NCI-H1930 (cell line): ENCODE measurements at places on chromosomes 5 and 9.
A peak's percentile ranks its signal among the peaks of the same experiment; 100 is the strongest.

DNA sequence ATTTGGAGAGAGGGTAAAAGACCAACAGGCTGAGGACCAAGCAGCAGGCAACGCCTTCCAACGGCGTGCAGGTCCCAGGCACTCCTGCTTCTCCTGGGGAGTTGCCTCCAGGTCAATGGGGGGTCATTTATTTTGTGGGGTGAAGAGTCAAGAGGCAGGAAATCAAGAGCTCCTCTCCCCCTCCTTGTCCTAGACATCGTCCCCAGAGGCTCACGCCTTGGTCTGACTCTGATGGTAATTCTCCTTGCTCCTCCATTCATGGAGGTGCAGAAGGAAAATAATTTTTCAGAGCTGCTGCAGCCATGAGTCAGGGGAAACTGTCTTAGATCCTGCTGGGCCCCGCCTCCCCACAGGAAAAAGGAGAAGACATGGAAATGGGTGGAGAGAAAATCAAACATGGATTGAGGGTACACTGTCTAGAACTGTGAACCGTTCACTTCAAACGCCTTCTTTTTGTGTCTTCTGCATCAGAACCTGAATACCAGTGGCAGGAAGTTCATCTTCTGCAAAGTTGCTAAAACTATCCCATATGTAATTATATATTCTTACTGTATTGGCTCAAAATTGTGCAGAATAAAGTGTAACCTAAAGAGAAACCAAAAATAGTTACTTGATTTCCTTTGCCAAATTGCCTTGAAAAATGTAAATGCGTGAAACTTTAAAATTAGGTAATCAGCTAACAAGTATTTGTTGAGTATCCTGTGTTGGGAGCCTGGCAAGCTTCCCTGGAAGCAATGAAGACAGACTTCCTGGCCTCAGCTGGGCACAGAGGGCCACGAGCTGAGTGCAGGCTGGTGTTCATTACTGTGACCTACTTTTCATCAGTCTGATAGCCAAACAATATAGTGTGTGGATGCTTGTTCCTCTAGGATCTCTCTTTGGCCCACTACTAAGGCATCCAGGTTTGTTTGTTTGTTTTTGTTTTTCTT lies 142.0 kb downstream of the CMYA5 start:
- DNase-seq = no peak

GRCh38 chr5:44334622-44335021 lies 54.6 kb downstream of the FGF10 start:
- DNase-seq = no peak

GRCh38 chr5:622359-622758 lies 10.2 kb downstream of the CEP72 start:
- DNase-seq = no peak

GRCh38 chr5:123285122-123286023 lies 137.8 kb downstream of the CEP120 start:
- no peak for DNase-seq

GRCh38 chr9:106717686-106718085 lies 145.3 kb upstream of the ZNF462 start:
- no peak for DNase-seq

DNA sequence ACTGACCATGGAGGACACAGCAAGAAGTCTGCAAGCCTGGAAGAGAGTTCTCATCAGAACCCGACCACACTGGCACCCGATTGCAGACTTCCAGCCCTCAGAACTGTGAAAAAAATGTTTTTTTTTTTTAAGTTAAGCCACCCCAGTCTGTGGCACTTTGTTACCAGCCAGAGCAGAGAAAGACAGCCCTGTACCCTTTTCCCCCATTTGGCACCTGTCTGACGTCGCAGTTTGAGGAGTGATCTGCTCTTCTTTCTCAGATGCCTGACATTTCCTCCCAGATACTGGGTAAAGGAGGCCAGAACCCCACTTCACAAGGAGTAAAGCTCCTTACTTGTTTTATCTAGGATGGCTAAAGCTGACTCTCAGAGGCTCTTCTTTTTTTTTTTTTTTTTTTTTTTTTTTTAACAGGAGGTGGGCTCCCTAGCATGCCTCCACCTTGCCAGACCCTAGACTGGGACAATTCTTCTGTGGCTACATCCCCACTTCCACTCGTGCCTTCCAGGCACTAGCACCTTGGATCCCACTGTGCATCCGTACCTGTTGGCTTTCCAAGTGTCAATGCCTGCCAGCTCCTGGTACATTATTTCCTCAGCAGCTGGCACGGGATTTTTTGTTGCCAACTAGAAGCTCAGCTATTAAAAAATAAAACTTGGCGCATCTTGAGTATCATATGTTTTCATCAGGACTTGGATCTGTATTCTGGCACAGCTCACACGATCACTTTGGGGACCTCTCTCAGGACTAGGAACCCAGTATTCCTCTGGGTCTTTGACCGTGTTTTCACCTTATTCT lies 14.4 kb downstream of the CAMK4 start:
- no peak for DNase-seq

DNA sequence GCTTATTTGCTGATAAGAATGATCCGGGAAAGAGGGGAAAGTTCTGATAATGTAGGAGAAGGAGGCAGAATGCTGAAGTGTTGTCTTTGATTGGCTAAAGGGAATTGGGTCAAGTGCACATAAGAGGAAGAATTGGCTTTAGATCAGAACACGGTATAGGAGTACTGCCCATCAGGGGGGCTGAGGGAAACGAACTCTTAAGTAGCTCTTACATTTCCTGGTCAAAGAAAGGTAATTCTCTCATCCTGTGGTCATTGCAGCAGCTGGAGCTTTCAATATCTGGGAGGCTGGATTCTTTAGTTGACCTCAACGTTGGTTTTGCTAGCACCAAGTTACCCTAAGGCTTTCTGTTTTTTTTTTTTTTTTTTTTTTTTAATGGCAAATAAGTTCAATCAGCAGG lies 178.7 kb upstream of the NR3C1 start:
- no peak for DNase-seq

DNA sequence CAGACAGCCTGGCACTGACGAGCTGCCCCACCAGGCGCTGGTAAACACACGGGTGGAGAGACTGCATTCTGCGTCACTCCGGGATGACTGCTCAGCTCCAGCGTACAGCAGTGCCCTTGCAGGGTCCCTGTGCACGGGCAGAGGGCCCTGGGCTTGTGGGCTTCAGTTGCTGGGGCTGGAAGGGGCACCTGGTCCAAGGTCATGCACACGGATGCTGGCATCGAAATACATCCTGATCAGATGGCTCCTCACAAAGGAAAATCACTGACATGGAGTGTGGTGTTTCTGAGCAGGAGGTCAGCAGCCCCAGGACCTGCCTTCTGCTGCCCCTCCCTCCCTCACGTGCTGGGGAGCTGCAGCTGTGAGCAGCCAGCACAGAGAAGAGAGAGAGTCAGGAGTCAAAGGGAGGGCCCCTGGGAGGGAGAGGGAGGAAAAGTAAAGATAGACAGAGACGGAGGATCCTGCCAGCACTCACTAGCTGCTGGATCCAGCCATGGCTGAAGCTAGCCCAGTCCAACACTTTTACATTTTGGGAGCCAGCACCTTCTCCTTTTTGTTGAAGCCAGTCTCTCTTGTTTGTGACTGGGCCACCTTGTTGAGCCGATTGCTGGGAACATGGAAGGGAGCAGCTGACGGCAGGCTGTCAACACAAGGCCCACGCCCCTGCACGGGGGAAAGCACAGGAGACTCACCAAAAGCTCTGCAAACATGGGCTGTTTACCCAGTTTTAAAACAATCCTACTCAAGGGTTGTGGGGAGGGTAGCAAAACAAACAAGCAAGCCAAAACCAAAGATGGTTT lies 166.5 kb upstream of the PHYKPL start:
- DNase-seq = no peak

- DNase-seq = no peak
These were observed 71.5 kb upstream of the PLPP6 start for GRCh38 chr9:4590430-4591122.

DNA sequence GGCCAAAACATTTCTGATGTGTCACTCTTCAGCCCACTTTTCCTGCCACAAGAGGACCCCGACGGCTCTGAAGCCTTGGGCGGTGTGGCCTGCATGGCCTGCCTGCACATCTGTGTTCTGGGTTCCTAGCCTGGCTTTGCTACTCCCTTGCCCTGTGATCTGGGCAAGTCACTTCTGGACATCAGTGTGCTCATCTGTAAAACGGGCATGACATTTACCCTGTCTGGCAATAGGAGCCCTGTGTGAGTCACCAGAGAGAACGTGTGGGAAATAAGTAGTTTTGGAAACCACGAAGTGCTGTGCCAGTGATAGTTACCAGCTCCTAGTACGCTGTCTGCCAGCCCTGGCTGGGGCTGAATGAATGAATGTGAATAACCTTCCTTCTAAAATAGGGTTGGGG lies 90.8 kb downstream of the MACROH2A1 start:
- no peak for DNase-seq

DNA sequence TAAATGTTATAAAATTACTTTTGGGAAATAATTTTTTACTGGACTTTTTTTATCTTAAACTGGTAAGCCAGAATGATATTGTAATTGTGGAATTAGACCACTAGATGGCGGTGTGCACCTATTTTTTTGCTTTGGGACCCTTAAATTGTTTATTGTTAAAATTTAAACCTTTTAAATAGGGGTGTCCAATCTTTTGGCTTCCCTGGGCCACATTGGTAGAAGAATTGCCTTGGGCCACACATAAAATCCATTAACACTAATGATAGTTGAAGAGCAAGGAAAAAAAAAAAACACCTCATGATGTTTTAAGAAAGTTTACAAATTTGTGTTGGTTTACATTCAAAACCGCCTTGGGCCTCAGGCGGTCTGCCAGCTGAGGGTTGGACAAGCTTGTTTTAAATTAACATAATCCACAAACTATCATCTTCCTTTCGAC lies 28.4 kb upstream of the GADD45G start:
- no peak for DNase-seq

DNA sequence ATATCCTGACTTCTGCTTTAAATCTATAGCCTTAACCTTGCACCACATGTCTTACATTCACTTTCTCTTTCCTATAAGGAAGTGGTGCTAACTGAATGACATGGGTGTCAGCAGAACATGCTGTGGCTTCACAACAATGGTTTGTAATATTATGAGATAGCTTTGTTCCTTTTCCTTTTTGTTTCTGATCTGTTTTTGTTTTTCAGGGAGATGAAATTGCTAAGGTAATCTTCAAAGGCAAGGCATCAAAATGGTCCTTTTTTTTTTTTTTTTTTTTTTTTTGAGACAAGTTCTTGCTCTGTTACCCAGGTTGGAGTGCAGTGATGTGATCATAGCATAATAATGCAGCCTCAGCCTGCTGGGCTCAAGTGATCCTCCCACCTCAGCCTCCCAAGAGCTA lies 53.6 kb upstream of the RANBP6 start:
- no peak for DNase-seq

GRCh38 chr5:99320436-99320835 lies 391.6 kb upstream of the CHD1 start:
- no peak for DNase-seq

DNA sequence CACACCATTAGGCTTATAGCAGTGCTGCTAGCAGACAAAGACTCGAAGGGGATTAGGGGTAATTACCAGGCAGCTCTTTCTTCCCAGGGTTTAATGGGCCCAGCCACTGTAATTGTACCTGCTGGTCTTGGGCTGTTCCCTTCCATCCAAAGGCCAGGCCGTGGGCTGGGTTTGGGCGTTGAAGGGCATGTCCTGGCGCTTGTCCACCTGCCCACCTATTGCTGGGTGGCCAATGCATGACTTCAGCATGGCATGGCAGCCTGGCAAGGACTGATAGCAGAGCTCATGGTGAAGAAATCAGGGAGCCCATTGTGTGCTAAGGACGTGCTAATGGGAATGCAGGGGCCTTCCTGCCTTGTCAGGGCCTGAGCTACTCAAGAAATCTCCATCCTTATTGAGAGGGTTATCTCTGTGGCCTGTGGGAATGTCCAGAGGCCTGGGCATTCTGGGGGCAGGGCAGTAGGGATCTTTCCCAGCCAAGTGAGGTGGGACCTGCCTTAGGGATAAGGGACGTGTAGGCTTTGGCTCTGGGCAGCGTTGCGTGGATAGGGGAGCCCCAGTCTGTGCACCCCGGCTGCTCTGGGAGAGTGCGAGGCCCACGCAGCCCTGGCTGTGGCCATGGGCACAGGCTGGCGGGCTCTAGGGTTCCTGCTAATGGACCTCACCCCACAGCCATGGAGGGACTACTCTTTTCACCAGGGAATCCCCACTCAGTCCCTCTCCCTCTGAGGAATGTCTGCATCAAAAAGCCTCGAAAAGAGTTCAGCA lies 116.1 kb upstream of the PITX1 start:
- DNase-seq = no peak

- no peak for DNase-seq
These were observed 3.9 kb downstream of the FUBP3 start for GRCh38 chr9:130583271-130583670.

- DNase-seq = no peak
These were observed 83.3 kb upstream of the CCDC112 start for GRCh38 chr5:115379622-115380344.

DNA sequence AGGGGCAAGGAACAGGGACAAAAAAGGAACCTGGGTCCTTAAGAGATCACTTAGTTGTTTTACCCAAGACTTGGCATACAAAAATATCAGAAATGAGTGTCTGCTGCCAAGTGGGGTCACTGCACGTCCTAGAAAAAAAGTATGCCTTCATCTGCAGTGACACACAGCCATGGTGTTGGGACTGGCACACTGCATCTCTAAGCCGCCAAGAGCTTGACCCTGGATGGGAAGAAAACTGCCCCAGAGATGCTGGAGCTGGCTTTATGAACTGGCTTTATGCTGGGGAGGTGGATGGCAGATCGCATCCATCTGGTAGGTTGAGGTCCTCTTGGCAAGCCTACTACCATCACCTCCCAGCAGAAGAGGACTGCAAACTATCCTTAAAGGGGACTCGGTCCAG lies 51.7 kb downstream of the IRF1 start:
- no peak for DNase-seq

- peak; percentile 62 for DNase-seq
These were observed 1.9 kb downstream of the LPAR1 start for GRCh38 chr9:111036429-111036789.

- no peak for DNase-seq
These were observed 29.7 kb upstream of the TDRD7 start for GRCh38 chr9:97382099-97382718.
